ENCODE measurements at places on chromosomes 5 and 9.

DNA sequence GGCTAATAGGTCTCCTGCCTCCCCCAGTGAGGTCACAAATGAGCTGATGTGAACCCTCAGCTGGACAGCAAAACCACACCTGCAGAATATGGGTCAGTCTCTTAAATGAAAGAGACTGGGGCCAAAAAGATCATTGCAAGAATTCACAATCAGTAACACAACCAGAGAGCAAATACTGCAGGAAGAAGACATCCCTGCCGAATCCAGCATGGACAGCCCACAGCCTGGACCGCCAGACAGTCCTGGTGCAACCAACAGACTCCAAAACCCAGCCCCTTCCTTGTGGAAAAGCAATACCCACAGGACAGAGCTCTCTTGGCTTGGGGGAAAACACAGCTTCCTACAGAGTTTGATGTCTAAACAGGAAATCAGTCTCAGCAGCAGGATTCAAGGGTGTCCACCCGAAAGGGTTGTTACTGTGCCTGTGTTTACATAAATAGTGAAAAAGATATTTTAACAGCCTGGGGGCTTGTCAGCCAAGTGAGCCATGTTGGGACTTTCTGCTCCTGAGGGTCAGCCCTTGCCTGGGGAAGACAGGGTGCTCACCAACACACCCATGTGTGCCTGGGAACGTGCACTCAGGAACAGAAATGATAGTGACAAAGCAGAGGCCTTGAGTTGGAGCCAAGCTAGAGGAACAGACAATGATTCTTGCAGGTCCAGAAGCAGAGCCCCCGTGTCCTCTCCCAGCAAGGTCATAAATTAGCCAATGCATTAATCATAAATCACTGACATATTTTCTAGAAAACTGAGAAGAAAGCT, 106.2 kb downstream of the SEMA5A start:
- peak; percentile 47 for DNase-seq

- no peak for DNase-seq
These were observed 33.6 kb downstream of the SEC61B start for GRCh38 chr9:99255651-99256050.

- DNase-seq, result no peak
These were observed 66.8 kb downstream of the PALM2AKAP2 start for GRCh38 chr9:109846776-109847175.

DNA sequence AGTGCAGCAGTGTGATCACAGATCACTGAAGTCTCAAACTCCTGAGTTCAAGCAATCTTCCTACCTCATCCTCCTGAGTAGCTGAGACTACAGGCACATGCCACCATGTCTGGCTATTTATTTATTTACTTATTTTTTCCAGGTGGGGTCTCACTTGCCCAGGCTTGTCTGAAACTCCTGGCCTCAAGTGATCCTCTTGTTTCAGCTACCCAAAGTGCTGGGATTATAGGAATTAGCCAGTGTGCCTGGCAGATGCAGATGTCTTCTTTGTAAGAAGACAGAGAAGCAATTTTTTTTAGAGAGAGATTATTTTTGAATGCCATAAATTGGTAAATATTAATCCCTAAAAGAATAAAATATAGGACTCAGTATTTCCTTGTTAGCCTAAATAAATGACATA, 54.3 kb downstream of the CHSY3 start:
- DNase-seq, result no peak

GRCh38 chr9:109716631-109717030, 63.4 kb upstream of the PALM2AKAP2 start:
- no peak for DNase-seq

DNA sequence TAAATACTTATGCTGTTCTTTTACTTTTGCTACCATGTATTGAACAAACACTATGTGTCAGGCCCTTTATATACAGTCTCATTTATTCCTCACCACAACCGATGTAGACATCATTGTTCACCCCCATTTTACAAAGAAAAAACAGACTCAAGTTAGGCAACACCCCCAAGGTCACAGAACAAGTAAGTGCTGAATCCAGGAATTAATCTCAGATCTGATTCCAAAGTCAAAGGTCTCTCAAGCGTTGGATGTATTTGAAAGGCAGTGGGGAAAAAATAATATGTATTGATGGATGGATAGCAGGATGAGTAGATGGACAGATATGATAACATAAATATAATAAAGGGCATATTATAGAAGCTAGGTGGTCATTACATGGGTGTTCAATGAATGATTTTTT, 85.1 kb upstream of the VLDLR start:
- no peak for DNase-seq

- DNase-seq, result no peak
These were observed 186.3 kb downstream of the IRX2 start for GRCh38 chr5:2565147-2565546.

DNA sequence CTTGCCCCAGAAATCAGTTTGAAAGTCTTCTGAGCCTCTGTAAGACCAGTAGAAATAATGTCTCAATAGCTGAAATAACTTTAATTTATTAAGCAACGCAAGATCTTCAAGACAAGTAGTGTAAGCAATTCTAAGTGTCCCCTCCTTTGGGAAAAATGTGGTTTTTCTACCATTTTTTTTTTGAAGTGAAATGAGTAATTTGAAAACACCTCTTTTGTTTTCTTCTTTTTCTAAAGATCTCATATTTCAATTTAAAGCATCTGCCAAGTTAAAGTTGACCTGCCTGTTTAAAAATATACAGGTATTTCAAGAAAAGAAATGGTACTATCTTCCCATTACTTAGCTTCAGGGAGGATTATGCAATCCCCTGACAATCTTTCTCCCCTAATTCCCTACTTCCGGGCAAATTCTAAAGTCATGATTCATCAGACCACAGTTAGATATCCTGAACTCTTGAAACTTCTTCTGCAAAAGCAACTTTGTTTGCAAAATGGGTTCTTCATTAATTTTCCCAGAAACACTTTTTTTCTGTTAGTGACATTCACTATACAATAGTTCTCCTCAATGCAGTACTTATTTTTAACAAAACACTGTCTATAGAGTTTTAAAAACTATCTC, 7.8 kb upstream of the ANXA1 start:
- peak; percentile 88 for DNase-seq

DNA sequence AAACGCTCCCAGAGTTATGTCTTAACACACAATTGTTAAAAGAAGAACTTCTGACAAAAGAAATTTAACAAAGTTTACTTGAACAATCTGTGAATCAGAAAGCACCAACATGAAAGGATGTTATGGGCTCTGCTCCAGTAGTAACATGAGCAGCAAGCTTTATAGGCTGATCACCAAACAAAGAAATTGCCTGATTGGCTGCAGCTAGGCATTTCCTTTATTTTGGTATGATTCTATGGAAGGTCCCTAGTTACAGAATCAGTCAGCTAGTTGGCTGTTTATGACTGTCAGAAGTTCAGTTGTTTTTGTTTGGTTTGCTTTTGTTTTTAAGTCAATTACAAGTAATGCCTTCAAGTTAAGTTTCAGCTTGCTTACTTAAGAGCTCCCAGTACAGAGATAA, 102.4 kb upstream of the SMC2 start:
- DNase-seq, result peak; percentile 60

DNA sequence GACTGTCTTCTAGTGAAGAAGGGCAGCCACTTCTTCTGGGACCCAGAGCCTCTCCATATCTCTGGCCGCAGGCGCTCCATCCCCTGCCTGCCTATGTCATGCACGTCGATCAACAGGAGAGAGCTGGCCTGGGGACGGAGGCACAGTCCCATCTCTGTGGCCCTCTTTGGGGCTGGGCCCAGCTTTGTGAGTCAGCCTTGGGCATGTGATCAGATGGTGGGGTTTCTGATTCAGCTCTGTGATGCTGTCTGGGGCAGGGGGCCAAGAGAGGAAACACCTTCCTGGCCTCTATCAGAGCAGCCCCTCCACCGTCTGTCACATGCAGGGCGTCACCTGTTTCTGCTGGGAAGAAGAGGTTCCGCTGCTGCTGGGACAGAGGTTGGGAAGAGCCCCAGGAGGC, 72.6 kb downstream of the MVB12B start:
- DNase-seq, result no peak

DNA sequence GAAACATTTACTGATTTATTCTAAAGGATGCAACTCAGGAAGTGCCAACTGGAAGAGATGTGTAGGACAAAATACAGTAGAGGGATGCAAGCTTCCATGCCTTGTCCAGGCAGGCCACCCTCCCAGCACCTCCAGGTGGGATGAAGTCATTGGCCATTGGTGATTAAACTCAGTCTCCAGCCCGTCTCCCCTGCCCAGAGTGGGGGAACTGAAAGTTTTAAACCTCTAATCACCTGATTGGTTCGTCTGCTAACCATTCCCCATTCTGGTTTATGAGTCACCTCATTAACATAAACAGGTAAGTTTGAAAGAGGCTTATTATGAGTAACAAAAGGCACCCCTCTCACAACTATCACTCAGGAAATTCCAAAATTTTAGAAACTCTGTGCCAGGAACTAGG, 8.1 kb downstream of the TNFAIP8 start:
- DNase-seq, result no peak

GRCh38 chr5:175753536-175754402, 95.9 kb downstream of the HRH2 start:
- DNase-seq, result no peak

- no peak for DNase-seq
These were observed 2.7 kb downstream of the PRRC2B start for GRCh38 chr9:131396626-131397025.

DNA sequence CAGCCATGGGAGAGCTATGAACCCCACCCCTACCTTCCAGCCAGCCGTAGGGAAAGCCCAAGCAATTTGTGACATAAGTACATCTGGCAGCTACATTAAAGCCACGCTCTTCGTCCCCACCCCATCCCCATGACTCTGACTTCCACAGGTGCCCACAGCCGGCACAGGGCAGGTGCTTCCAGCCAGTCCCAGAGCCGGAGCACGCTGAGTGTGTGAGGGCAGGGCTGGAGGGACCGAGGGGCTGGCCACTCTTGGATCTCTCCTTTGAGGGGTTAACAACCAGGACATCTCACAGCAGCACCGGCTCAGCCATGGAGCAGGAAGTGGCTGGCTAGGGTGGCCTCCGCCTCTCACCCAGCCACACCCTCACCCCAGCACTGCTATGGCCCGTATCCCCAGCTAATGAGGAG, 2.4 kb upstream of the FAM78A start:
- no peak for DNase-seq

- no peak for DNase-seq
These were observed 256.9 kb upstream of the ST8SIA4 start for GRCh38 chr5:101160002-101160401.

- no peak for DNase-seq
These were observed 18.4 kb upstream of the QSOX2 start for GRCh38 chr9:136264031-136264430.

- no peak for DNase-seq
These were observed 47.8 kb downstream of the AHRR start for GRCh38 chr5:369151-369868.

GRCh38 chr5:143412661-143413342, 9.3 kb upstream of the NR3C1 start:
- DNase-seq, result no peak

DNA sequence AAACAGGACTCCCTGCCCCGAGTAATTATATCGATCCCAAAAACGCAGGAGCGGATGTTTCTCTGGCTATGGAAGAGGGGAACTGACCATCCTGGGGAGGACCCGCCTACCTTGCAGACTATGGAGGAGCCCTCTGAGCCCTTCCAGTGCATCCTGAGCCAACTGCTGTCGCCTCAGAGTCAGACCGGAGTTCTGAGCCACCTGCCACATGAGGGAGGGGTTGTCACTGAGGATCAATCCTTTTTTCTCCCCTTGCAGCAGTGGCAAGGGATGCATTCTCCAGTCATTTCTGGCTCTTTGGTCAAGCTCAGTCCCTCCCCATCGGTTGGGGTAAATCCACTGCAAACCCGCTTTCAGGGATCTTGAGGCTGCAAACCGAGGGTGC, 709 bp downstream of the FANCG start:
- no peak for DNase-seq

DNA sequence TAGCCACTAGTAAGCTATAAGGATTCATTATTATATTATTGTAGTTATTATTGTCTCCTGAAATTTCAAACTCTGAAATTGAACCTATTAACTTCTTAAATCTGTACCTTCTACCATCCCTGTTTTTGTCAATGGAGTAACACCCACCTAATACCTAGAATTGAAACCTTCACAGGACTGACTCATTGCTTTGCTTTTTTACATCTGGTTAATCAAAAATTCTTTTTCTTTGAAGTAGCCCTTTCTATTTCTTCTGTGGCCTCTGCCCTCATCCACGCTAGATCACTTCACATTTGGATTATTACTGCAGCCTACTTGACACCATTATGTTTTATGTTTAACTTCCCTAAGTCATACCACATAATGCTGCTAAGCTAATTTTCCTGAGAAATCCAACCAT, 35.6 kb downstream of the RBM27 start:
- DNase-seq, result no peak

- peak; percentile 23 for DNase-seq
These were observed 266.0 kb upstream of the TRIM32 start for GRCh38 chr9:116420993-116421538.

DNA sequence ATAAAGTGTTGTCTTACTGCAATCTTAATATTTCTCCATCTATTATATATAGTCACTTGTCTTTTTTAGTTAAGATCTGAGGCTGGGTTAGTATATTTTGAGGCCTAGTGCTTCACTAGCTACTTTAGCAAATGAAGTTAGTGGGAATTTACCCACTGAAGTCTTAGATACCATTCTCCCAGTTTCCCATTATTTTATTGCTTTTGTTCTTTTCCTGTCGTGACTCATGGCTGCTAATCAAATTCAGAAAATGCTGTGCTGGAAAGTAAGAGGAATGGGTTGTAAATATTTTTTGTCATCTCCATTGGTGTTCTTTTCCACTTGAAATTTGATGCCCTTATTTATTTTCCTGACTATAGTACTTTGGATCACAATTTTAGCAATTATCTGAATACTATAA, 14.2 kb downstream of the TCERG1 start:
- no peak for DNase-seq

DNA sequence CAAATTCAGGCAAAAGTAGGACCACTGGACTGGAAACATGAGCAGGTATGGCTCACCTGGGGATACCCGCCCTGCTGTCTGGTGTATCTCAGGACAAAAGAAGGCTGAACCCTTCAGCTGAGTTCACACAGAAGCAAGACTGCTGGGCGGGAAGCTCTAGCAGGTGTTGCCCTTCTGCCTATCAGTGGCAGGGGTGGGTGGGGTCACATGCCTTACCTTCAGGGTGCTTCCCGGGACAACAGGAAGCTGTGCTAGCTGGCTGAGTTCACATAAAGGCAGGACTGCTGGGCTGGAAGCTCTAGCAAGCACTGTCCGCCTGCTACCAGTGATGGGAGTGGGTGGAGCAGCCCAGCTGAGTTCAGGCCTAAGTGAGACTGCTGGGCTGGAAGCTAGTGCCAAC, 498.8 kb upstream of the ZNF608 start:
- DNase-seq, result no peak

DNA sequence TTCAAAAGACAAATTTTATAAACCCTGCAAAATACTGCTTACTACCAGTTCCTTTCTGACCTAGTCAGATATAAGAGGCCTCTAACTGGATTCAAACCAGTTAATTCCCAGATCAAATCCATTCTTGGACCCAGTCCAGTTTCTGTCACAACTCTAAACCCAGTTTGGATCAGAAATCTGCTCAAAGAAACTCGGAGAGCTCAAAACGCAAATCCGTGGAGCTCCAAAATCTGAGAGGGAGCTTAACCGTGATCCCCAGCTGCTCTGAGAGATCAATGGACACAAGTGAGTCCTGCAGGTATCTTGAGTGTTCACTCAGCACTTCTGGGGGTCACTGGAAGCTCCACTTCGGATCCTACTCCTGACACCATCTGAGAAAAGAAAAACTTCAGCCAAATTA, 348.1 kb upstream of the PTGER4 start:
- DNase-seq, result no peak
